AG04450 (cell line): ENCODE measurements at places on chromosomes 2 and 18. TPM values are rescaled to one million over a fixed set of nuclear protein-coding genes. Genes with fewer than 3 reads are reported as not detected.

GRCh38 chr2:9297807-9298206, 91.2 kb downstream of the ASAP2 start:
- DNase-seq, result no peak

DNA sequence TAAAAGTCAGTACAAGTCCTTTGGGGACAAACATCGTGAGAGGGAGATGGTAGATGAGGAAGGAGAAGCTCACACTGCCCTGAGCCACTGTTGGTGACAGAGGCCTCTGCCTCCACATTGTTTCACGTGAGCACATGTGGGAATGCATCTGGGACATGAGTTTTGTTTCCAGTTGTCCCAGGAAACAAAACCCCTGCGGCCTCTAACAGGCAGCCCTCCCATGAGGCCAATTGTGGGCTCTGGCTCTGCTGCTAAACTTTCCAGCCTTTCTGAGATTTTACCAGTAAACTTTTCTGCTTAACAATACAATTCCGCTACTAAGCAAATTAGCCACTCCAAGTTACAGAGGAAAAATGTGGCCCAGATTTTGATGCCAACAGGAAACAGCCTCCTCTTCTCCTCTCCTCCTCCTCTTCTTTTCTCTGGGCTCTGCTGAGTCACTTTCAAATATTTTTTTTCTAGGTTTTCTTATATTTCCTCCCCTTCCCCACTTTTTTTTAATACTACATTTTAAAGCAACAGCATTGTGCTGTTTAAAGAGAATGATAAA, 23.4 kb upstream of the LRRC30 start:
- no peak for DNase-seq

DNA sequence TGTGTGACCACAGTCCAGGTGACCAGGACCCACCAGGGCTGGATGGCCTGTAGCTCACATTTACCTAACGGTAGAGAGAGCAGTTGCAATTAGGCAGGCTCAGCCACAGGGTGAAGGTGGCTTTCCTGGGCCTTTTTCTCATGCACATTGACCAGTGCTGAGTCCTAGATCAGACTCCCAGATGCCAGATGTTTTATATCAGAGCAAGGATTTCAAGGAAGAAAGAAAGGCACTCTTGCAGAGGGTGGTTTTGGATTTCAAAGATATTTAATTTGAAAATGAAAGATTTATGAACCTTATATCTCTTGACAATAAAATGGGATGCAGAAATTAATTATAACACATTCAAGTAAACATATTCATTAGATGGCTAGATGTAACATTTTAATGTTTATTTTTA, 694.2 kb upstream of the GYPC start:
- DNase-seq, result no peak

DNA sequence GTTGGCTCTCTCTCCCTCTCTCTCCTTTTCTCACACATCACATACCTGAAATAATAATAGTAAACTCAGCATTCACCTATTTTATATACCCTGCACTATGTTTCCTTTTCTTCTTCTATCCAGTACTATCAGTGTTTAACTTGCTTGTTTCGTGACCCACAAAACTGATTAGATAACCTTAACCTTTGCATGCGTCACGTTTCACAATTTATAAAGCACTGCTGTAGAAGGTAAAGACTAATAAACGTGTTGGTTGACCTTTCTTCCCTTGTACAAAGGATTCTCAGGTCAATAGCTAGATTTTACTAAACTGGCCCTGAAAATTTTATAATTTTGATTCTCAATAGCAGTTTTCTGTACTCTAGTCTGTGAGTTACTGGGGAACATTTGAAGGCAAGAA, 791.7 kb downstream of the DPP10 start:
- no peak for DNase-seq

The PIEZO2 gene
- 2.7 and 2.8 TPM in 2 replicates for polyA plus RNA-seq

DNA sequence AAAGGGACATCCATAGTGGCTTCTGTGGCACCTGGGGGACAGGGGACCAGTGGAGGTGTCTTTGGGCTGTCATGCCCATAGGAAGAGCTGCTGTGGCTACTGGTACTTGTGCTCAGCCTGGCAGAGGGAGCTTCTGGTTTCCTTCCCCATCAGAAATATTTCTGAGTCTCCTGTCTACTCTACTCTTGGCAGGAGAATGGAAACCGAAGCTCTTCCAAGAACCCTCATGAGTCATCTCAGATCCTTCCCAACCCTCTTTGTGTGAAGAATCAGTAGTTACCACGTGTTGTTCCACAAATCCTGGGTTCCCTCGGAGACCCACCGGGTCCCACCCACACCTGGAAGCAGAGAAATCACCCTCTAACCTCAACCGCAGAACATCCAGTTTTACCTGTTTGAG, 234.9 kb downstream of the FHOD3 start:
- no peak for DNase-seq

GRCh38 chr2:17815468-17816184, 634 bp upstream of the MSGN1 start:
- no peak for DNase-seq

The KCNF1 gene
- polyA plus RNA-seq, result 1.0 and 1.1 TPM in 2 replicates

- no peak for DNase-seq
Measured at GRCh38 chr2:176124110-176124946, 1.8 kb downstream of the HOXD9 start.

GRCh38 chr18:12765126-12765525, 62.3 kb downstream of the PSMG2 start:
- DNase-seq, result no peak

- no peak for DNase-seq
Measured at GRCh38 chr2:169511818-169512217, 2.3 kb downstream of the KLHL41 start.

The C2orf80 gene
- polyA plus RNA-seq, result not detected in 2 replicates

- DNase-seq, result no peak
Measured at GRCh38 chr18:57077005-57077765, 69.7 kb upstream of the BOD1L2 start.
